ENCODE measurements at places on chromosomes 11 and 22. TPM values are rescaled to one million over a fixed set of nuclear protein-coding genes. Genes with fewer than 3 reads are reported as not detected.

GRCh38 chr11:61954851-61955421, 4.8 kb downstream of the BEST1 start:
- DNase-seq, result peak; percentile 36

TTC17 gene
- total RNA-seq, result 52.7 TPM

DNA sequence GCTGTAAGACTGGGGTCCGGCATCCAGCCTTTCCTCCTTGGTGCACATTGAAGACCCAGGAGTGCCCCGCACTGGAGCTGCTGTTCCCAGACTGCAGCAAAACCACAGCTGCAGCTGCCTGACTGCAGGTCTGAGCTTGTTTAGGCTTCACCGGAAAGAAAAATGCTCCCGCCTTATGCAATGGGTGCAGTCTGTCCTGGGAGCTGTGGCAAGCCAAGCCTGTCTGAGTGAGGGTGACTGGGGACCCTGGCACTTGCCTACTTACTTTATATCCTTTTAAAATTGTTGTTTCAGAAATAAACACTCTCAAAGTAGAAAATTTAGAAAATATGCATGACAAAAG, 23.3 kb upstream of the CD44 start:
- DNase-seq, result no peak

OR5B17 gene
- total RNA-seq, result not detected

MYO7A gene
- not detected for total RNA-seq

- DNase-seq, result no peak
Observed at GRCh38 chr22:29988719-29989118, 91.5 kb upstream of the HORMAD2 start.

PKDREJ gene
- not detected for total RNA-seq

MEI1 gene
- not detected for total RNA-seq

MS4A2 gene
- not detected for total RNA-seq

DNA sequence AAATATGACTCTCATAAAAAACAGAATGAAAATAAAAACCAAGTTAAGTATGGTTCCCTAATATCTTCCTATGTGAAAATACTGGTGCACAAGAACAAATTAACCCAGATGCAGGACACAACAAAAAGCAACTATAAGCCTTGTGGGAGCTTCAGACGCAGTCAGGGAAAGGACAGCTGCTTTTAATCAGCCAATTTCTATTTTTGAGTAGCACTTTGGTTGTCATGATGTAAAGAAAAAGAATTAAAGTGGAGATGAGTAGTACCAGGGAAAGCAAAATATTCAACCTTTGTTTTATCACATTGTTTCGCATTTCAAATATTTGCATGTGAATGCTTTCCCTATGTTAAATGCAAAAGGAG, 339.9 kb downstream of the SOX6 start:
- DNase-seq, result no peak

FZD4 gene
- total RNA-seq, result 6.8 TPM

DNA sequence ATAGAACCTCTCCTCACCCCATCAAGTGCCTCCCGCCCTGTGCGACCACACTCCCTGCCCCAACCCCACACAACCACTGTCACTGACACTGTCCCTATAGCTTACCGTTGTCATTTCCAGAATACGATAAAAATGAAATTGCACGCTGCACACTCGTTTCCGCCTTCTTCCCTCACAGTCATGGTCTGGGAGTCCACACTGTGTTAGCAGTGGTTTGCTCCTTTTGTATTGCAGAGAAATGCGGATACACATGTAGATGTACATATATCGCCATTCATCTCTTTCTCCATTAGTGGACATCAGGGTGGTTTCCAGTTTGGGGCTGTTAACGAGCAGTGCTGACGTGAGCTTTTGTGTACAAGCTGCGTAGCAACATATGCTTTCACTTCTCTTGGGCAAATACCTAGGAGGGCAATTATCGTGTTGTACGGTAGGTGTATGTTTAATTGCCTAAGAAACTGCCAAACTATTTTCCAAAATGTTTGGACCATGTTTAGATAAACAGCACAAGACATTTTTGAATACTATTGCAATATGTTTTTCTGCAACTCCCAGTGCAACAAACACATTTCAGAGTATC, 59.2 kb upstream of the CD5 start:
- no peak for DNase-seq

PDGFB gene
- total RNA-seq, result 4.5 TPM

DNA sequence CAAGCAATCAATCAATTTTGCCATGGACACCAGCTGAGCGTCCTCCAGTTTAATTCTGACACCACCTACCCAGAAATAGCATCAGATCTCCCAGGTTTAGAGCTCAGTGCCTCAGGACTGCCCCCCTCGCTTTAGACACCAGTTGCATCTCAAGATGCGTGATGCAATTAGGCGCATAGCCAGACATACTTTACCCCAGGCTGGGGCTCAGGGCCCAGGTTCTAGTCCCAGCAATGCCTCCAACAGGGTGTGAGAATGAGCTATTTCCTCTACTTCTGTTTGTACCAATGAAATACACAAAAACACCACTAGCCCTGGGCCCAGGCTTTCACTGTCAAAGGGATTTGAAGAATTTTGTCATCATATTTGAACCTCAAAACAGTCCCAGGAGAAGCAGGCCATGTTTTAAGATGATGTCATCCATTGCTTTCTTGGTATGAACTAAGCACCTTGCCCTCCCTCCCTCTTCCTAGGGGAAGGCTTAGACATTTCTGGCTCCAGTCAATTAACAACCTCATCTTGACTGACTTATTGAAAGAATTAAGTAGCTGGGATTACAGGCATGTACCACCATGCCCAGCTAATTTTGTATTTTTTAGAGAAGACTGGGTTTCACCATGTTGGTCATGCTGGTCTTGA, 61.5 kb upstream of the INCENP start:
- DNase-seq, result no peak

Data from M059J (cell line).